Activated T-helper 2 cell treated with anti-CD3 and anti-CD28 coated beads, Interferon-gamma antibody, Interleukin-2, Interleukin-4, amounts not matched to agents 10 μg/mL and 5 μg/mL and 100 μg/mL, durations not matched to agents 14 hours and 24 hours and 36 hours (primary cell): ENCODE measurements at places on chromosomes 5 and 9. TPM values are rescaled to one million over a fixed set of nuclear protein-coding genes. Genes with fewer than 3 reads are reported as not detected.

GRCh38 chr9:20419533-20419932 lies 202.8 kb downstream of the MLLT3 start:
- DNase-seq: no peak

DNA sequence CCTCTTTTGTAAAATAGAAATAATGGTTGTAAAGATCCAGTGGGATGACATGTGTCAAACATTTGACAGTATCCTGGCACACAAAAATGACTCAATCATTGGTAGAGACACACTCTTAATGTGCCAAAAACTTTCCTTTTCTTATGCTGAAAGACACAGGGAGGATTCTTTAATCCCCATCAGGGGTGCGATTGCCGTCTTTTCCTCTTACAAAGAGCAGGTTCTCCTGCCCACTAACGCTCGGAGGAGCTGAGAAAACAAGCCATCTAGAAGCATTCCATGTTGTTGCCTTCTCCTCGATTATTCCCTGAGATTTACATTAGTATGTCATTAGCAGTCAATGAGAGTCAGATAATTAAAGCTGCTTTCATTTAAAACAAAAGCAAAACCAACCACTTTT lies 342.6 kb upstream of the CCNH start:
- DNase-seq: no peak

The PFN3 gene
- not detected in 2 replicates for total RNA-seq

DNA sequence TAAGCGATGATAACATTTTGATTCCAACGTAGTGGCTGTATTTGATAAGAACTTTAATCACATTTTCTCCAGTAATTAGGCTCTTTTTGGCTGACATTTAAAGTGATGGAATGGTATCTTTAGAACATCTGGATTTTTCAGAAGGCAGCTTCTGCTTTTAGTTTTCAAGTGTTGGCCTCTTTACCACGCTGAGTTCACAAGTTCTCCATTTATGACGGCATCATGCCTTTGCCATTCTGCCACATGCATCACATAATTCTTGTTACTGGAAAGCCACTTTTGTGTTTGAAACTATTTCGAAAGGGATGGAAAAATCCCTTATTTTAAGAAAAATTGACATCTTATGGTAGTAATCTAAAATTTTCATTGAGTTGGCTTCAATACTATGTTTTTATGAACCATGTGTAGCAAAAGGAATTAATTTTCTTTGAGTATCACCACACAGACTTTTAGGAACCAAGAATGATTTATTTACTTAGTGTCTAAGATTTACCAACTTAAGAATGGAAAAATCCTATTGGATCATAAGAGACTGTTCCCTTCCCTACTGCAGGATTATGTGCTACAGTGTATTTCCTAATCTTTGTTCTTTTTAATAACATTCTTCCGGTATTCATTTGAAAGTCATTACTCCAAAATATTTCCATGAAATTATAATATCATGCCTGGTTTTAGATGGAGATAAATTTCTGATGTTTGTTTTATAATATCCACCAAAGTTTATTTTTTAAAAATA lies 344.2 kb downstream of the ADGRV1 start:
- no peak for DNase-seq

GRCh38 chr5:52502460-52502999 lies 285.2 kb upstream of the ITGA1 start:
- DNase-seq: no peak

The ZMAT2 gene
- total RNA-seq: 53.4 and 53.9 TPM in 2 replicates

- DNase-seq: no peak
These were observed 61.1 kb upstream of the IFNE start for GRCh38 chr9:21543187-21543586.

The PTPRD gene
- total RNA-seq: 1.1 and 1.5 TPM in 2 replicates

The PHF24 gene
- total RNA-seq: 0.11 TPM in 1 of 2 replicates, not detected in the other

The PDCD1LG2 gene
- total RNA-seq: 1.7 and 2.0 TPM in 2 replicates

DNA sequence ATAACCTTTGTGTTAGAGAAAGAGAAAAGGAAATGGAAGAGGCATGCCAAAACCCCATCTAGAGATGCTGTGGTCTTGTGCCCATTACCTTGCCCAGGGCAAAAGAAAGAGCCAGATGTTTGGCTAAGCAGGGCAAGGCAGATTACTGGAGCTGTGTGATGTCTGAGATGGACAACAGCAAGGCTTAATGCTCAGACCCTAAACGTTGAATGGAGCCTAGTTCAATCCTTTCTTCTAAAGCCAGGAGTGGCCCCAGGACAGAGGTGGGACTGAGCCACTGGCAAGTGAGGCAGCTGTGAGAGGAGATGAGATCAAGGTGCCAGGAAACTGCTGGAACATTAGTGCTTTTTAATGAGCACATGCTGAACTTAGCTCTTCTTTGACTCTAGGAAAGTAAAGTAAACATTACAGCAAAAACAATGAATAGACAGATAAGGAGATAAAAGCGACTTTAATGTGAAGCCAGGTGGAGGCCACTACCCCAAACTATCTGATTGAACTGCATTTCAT lies 143.0 kb upstream of the EGFLAM start:
- DNase-seq: no peak

GRCh38 chr9:74277532-74277931 lies 219.6 kb upstream of the RORB start:
- DNase-seq: peak; percentile 45

GRCh38 chr9:131968632-131969031 lies 111.0 kb downstream of the MED27 start:
- DNase-seq: no peak

The EQTN gene
- total RNA-seq: not detected in 2 replicates

The PCDHA1 gene
- total RNA-seq: 0.07 TPM in 1 of 2 replicates, not detected in the other

The VDAC1 gene
- total RNA-seq: 455 and 459 TPM in 2 replicates

The SPRY4 gene
- total RNA-seq: 0.64 TPM in 2 replicates

The FBP1 gene
- total RNA-seq: 0.23 TPM in 1 of 2 replicates, not detected in the other

- no peak for DNase-seq
These were observed 67.4 kb upstream of the HRH2 start for GRCh38 chr5:175590471-175590881.

GRCh38 chr5:34011536-34011935 lies 3.7 kb upstream of the AMACR start:
- no peak for DNase-seq

DNA sequence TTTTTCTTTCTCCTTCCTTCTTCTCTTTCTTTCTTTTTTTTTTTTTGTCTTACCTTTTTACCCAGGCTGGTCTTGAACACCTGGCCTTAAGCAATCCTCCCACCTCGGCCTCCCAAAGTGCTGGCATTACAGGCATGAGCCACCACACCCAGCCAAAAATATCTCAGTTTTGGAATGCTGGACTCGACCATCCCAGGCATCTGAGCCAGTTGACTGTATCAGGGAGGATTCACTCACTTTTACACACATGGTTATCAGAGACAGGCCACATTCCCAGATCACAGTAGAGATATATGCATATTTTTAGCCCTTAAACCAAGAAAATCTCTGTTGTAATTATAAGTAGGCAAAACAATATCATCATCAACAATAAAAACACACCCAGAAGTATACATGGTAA lies 21.9 kb downstream of the NIM1K start:
- no peak for DNase-seq

DNA sequence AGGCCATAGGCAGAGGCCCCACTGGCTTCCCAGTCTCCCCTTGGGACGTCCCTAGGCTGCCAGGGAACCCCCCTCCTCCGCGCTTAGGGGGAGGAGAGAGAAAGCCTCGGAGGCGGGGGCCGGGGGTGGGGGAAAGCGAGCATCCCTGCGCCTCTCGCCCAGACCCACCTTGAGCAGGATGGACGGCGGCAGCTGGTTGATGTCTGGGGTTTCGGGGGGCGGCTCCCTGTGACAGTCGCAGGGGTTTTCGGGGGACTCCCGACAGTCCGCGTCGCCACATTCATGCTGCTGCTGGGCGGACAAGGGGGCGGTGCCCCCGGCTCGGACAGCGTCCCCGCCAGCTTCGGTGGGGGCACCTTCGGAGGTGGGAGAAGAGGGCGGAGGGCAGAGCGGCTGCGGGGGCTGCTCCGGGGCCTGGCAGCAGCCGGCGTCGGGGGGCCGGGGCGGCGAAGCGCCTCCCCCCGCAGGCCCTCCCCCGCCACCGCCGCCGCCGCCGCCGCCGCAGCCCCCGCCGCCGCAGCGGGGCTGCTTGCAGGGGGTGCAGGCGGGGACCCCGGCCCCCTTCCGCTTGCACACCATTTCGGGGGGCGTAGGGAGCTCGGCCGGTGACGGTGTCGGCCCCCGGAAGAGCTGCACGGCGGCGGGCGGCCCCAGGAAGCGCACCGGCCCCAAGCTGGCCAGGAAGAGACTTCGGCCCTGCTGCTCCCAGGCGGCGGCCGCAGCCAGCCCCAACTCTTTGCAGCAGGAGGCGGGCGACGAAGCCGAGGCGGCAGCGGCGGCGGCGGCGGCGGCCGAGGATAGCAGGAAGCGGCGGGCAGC lies 1.2 kb downstream of the FBXL17 start:
- DNase-seq: peak; percentile 28

GRCh38 chr5:106906199-106906598 lies 764.5 kb downstream of the EFNA5 start:
- no peak for DNase-seq

DNA sequence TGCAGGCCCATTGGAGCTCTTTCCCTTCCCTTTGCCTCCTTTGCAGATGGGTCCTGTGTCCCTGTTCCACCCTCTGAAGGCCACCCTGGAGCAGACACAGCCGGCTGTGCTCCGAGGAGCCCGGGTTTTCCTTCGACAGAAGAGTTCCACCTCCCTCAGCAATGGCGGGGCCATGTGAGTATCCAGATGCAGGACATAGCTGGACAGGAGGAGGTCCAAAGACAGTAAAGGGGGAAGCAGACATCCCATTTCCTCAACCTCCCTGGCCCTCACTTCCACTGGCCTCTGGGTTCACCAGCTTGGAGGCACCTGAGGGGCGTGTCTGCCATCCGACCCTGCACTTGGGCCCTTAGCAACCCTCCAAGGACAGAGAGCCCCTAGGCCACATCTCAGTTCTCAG lies 237.9 kb downstream of the CACNA1B start:
- no peak for DNase-seq

The ZNF484 gene
- 7.5 and 8.0 TPM in 2 replicates for total RNA-seq

The SCGB3A2 gene
- total RNA-seq: not detected in 2 replicates

GRCh38 chr5:78162253-78162862 lies 132.1 kb downstream of the AP3B1 start:
- no peak for DNase-seq

DNA sequence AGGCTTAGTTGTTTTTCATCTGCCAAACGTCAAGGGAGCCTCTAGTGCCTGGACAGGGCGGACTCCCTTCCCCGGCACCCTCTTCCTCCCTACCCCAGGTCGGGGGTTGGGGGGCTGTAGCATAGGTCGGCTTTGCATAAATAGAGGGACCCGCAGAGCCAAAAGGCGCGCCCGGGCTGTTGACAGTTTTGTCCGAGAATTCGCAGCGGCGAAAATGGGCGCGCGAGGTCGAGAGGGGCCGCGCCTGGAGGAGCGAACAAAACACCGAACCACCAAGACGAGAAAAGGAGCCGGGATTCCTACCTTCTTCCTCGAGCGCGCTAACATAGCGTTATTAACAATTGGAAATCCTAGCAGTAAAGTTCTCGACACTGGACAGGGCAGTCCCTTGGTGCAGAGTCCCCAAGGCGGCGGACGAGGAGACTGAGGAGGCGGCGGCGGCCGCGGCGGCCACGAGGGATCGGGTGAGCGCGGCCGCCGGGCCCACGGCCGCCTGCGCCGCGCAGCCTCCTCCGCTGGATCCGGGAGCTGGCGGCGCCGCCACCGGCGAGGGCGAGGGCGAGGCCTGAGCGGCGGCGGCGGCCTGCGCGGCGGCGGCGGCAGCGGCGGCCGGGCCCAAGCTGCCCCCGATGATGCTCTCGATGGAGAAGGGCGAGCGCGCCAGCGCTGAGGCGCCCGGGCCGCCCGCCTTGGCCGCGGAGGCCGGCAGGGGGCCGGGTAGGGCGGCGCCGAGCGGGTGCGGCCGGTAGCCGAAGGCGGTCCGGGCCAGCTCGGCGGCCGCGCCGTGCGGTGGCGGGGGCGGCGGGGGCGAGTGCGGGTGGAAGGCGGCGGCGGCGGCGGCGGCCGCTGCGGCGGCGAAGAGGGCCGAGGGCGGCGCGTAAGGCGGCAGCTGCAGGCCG lies 1.7 kb downstream of the FOXD1 start:
- no peak for DNase-seq

DNA sequence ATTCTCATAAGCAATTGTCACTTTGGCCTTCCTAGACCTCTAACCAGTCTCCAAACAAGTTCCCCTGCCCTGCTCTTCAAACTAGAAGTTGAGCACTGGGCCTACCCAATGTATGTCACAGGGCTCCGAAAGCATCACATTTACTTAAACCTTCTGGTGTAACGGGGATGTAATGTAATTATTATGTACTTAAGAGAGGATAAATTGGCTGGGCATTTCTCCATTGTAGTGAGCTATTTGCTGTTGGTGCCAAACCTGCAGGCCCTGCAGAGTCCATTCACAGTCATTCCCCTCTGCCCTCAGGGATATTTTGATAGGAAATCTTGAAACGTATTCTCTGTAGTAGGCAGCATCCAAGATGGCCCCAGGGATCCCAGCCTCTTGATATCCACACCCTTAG lies 64.2 kb upstream of the GNE start:
- DNase-seq: no peak

- DNase-seq: no peak
These were observed 54.6 kb upstream of the CLINT1 start for GRCh38 chr5:157913575-157913974.

The C5orf46 gene
- total RNA-seq: not detected in 2 replicates

The HOMER1 gene
- total RNA-seq: 13.3 and 13.5 TPM in 2 replicates

The EEIG1 gene
- total RNA-seq: 43.8 and 53.3 TPM in 2 replicates

The RPL37 gene
- 1,583 and 1,632 TPM in 2 replicates for total RNA-seq

The ANKRD20A1 gene
- 1.1 and 1.2 TPM in 2 replicates for total RNA-seq

DNA sequence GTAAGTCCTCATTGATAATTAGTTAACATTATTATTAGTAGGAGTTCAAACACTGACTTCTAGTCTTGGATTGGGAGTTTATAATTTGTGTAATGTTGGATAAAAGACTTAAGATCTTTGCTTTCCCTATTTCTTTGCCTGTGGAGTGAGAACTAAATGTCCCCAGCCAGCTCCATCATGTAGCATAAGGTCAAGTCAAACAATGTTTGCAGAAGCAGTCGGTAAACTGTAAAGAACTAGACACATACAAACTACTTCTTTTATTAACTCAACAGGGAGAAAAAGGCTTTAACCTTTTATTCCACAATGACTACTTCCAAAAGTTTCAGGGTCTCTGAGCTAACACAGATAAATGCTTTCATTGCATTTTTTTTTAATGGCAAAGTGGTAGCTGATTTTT lies 192.3 kb downstream of the CTNND2 start:
- no peak for DNase-seq

GRCh38 chr9:16597136-16597535 lies 273.3 kb downstream of the BNC2 start:
- DNase-seq: no peak

The CAMLG gene
- total RNA-seq: 28.1 and 29.1 TPM in 2 replicates

DNA sequence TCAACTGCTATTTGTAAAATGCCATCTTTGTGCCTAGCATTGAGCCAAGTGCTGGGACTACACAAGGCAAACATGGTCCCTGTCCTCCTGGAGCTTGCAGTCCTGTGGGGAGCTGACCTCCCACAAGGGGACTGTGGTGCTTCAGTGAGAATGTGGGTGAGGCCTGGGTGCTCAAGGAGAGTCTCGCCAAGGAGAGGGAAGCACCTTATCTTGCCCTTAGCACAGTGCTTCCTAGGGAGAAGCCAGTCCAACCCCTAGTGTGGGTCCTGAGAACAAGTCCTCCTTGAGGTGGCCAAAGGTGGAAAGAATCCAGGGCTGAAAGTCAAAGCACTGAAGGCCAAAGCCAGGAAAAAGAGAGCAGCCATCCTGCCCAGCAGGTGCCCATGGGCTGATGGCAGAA lies 31.1 kb upstream of the MVB12B start:
- no peak for DNase-seq
